Activated gamma-delta T cell (primary cell): ENCODE measurements at places on chromosomes 5 and 9.

GRCh38 chr9:97136421-97136820, 97.5 kb upstream of the CTSV start:
- DNase-seq: no peak

GRCh38 chr5:38660194-38660668, 103.8 kb upstream of the LIFR start:
- DNase-seq: no peak

DNA sequence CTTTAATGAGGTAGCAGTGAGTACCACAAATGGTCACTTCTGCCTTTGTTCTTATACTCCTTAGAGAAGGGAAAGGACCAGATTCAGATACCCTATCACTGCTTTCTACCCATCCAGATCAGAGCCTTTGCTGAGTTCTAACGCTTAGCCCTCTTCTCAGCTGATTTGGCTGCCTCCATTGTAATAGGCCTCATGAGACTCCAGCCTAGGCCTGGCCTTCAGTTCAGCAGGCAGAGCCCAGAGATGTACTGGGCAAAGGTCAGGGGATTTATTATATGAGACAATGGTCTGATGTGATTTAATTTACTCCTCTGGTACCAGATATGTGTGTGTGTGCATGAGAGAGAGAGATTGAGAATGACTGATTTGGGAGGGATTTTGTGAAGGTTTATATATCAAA, 124.7 kb downstream of the GHR start:
- no peak for DNase-seq

DNA sequence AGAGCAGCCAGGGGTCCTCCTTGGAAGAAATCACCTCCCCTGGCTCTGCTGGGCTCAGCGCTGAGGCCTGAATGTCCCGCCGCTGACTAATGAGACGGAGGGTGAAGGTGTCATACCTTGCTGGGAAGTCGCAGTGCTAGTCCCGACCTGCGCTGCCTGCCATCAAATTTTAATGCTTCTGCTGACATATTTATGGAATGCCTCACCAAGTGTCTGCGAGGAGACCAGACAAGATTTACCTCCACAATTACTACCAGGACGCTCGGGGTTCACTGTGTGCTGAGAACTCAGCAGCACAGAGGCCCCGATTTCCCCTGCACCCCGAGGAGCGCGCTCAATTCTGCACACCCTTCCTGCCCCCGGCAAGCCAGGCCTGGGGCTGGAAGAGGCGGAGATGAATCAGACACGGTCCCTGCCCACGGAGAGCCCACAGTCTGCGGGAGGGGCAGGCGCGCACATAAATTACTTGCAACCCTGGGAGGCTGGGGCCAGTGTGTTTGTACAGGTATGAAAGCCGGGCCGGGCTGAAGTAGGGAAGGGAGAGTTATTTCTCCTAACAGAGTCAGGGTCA, 175.2 kb downstream of the PAX5 start:
- DNase-seq: no peak

DNA sequence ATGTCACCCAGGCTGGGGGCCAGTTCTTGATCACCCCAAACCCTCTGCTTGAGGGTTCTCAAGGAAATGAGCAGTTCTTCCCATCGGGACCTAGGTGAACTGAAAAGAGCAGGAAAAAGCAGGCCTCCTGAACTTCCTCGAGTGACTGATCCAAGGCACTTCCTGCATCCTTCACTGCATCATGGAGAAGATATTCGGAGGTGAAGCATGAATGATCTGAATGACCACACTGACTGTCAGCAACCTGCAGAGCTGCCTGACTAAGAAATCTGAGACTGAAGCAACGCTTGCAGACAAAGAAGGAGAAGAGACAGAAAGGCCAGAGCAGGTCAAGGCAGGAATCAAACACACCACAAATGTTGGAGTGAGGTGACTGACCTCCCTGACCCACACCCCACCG, 420.2 kb downstream of the AGTPBP1 start:
- DNase-seq: no peak

DNA sequence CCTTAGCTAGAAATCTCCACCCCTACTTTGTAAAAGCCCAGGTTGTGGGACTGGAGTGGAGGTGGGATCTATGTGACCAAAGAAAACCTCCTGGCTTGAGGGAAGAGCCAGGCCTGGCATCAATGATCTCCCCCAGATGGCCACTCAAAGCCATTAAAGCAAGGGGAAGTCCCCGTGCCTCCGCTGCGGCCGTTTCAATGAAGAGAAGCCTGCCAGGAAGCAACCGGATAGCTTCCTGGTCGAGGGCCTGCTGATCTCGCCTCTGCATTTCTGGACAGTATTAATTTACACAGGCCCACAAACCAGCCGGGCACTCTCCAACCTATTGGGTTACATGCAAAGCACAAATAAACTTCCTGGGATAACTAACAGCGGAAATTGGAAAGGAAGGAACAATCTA, 160.5 kb upstream of the MSX2 start:
- DNase-seq: no peak

DNA sequence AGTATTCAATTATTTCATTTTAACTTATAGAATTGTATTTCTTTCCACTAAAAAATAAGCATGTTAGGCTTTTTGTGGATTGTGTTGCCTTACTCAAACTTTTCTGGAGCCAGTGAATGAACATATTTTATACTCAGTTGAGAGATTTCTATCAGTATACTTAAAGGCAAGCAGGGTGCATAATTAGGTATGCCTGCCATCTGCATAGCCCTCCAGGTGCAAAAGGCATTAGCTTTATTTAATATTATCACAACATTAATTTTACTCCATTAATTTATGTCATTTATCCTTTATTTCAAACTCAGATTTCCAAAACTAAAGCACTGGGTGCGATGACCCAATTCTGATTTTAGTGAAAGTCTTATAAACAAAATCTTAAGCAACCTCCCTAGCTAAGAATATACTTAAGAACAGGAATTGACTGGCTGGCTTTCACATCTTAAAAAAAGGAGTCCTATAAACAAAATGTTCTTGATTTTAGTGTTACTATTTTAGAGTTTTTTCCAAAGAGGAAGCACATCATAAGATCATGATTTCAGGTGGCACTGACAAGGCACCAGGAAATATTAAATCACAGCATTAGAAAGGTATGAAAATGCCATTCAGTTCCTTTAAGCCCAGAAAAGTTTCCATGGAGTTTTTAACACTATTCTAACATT, 178.4 kb downstream of the MPDZ start:
- no peak for DNase-seq

DNA sequence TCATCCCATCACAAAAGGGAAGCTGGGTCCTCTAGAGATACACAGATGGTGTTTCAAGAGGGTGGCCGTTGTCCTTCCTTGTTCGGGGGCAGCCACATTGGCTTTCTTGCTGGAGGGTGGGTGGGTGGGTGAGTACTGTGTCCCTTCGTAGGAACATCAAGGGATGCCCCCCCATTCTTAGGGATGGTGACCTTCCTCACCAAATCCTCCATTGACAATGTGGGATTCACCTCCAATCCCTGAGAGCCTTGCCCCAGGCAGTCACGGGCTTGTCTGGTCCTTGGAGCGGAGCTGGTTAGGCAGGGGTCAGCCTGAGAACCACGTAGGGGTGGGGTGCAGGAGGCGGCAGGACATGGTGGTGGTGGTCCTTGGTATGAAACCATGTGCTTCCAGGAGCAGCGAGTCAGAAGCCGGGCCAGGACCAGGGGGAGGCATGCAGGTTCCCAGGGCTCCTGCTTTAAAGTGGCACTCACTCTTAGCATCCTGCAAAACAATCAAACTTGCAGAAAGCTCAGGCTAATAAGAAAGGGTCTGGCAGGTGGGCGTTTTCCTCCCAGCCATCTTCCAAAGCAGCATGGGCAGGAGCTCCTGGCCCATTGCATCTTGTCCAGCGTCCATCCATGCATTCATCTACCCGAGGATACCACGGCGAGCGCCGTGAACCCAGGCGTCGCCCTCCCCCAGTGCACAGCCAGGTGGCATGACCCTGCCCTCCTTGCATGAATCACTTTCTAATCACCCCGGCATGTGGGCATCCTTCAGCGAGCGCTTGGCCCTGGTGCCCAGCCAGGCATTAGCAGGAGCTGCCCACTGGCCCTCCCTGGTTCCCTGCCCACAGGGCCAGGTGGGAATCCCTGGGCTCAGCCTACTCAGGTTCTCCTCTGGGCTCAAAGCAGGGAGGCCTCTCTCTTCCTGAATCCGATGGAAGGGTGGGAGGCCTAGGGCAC, 76.4 kb downstream of the NTNG2 start:
- no peak for DNase-seq

- DNase-seq: no peak
Observed at GRCh38 chr5:55344392-55344992, 36.7 kb downstream of the MTREX start.

DNA sequence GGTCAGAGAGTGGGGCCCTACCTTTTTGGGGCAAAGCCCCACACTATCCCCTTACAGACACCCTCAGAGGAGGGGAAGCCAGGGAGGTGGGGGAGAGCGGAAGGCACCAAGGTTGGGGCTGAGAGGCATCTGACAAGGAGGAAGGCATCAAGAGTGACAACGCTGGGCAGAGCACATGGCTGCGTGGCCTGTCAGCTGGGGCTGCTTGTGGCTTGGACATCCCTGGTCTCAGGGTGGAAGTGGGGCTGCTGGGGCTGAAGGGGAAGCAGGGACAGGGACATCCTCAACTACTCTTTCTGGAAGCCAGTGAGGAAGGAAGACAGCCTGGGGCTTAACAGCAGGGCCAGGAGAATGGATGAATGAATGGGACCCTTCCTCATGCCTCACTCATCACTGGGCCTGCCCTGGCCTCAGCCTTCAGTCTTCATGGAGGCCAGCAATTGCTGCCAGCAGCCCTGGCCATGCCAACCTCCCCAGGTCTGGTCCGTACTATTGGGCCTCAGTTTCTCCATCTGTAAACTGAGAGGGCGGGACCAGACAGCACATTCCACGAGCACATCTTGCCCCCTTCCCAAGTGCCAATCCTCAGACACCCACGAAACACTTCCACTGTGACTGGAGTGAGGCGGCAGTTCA, 993 bp upstream of the RALGDS start:
- DNase-seq: no peak

DNA sequence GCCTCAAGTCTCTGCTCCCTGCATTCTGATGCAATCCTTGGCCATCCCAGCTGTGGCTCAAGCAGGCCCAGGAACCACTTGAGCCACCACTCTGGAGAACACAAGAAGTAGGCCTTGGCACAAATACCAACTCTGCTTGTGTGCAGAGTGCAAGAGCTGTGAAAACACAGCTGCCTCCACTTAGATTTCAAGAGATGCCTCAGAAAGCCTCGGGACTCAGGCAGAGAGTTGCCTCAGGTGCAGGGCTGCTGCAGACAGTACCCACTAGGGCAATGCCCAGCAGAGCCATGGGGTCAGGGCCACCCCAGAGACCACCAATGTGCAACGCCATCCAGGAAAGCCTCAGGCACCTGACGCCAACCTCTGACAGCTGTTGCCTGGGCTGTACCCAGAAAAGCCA, 82.4 kb downstream of the FREM1 start:
- no peak for DNase-seq

DNA sequence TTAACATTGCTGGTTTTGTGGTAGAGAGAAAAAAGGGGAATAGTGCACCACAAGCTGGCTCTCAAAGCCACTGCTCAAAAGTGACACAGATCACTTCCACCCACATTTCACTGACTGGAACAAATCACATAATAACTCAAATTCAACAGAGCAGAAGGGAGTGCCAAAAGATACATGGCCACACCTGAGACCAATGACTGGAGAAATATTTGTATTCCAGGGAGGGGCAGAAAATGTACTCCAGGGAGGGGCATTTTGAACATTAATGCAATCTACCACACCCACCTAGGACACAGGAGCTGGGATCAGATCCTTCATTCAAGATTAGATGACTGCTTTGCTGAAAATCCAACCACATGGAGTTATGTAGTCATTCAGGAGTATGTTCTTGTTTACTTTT, 44.8 kb upstream of the ALDOB start:
- DNase-seq: no peak

DNA sequence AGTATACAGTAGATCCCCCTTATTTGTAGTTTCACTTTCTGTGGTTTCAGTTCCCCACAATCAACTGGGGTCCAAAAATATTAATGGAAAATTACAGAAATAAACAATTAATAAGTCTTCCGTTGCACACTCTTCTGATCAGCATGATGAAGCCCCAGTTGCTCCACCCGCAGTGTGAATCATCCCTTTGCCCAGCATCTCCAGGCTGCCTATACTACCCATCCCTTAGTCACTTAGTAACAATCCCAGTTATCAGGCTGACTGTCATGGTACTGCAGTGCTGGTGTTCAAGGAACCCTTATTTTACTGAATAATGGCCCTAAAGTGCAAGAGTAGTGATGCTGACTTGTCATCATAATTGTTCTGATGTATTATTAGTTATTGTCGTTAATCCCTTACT, 28.9 kb downstream of the SHC3 start:
- no peak for DNase-seq

- DNase-seq: no peak
Observed at GRCh38 chr5:10250806-10251276, 761 bp downstream of the CCT5 start.

GRCh38 chr5:148615644-148616275, 38.6 kb downstream of the HTR4 start:
- DNase-seq: no peak

- DNase-seq: no peak
Observed at GRCh38 chr9:18056269-18056992, 417.5 kb upstream of the ADAMTSL1 start.

DNA sequence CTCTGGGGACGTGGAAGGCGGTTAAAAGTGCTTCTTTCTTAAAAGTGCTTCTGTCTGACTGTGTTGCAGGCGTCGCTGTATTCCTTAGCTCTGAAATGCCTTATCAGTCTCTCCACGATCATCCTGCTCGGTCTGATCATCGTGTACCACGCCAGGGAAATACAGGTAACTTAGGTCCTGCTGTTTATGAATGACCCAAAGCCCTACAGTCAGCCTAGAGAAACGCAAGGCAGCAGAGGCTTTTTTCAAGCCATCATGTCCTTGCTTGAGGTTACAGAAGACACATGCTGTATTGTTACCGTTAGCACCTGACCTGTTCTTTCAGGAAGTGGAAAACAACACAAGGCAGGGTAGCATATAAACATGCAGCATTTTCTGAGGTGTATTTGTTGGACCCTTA, 2.0 kb downstream of the KCNN2 start:
- no peak for DNase-seq

- no peak for DNase-seq
Observed at GRCh38 chr5:145777445-145778063, 57.6 kb downstream of the PRELID2 start.

DNA sequence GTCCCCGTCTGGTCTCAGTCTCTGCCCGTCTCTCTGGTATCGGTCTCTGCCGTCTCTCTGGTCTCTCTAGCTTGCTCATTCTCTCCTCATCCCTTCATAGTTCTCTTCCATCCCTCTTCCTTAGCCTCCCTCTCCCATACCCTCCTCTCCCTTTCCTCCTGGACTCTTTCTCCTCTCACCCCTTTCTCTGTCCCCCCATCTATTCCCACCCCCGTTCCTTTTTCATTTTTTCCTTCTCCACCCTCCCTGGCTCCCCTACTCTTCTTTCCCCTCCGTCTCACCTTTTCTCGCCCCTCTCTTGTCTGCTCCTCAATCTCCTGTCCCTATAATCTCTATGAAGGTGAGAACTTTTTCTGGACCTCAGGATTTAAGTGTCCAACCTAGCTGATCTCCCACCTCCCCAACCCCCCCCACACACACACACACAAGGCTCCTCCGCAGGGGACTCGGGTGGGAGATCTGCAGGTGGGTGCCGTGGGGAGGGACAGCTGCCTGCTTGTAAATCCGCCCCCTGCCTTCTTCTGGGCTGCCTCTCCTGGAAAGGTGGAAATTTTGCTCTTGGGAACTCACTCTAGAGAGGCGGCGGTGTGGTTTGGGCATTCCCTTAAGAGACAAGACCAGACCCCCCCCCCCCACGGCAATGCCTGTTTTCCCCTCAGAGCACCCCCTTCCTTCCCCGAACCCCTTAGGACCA, 953 bp downstream of the UBE2QL1 start:
- DNase-seq: no peak

GRCh38 chr5:90399251-90399650, 10.3 kb downstream of the CETN3 start:
- DNase-seq: no peak
